ENCODE measurements at places on chromosomes 2 and 18.

DNA sequence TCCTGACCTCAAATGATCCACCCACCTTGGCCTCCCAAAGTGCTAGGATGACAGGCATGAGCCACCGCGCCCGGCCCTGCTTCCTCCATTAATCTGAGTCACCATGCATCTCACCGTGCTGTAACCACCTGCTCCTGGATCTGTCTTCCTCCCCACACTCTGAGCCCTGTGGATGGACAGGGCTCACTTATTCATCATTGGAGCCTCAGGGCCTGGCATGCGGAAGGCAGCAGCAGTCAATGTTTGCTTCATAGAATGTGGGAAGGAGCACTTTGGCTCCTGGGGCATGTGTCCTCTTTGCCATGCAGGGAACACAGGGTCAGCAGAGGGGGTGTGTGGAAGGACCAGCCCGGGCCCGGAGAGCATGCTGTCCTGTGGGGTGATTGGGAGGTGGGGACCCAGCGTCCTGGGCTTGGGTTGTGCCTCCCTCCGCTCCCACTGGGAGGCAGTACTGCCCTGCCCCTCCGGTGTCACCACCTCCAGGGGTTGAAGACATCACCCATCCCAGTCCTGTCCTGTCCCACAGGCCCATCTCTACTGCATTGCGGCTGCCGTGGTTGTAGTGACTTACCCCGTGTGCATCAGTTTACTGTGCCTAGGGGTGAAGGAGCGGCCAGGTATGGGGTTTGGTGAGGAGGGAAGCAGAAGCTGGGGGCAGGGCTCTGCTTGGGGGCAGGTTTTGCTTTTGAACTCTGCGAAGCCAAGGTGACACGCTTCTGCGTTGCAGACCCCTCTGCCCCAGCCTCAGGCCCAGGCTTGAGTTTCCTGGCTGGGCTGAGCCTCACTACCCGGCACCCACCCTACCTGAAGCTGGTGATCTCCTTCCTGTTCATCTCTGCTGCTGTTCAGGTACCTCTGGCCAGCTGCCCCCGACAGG is 11.5 kb downstream of the MFSD2B start:
- DNase-seq = no peak

DNA sequence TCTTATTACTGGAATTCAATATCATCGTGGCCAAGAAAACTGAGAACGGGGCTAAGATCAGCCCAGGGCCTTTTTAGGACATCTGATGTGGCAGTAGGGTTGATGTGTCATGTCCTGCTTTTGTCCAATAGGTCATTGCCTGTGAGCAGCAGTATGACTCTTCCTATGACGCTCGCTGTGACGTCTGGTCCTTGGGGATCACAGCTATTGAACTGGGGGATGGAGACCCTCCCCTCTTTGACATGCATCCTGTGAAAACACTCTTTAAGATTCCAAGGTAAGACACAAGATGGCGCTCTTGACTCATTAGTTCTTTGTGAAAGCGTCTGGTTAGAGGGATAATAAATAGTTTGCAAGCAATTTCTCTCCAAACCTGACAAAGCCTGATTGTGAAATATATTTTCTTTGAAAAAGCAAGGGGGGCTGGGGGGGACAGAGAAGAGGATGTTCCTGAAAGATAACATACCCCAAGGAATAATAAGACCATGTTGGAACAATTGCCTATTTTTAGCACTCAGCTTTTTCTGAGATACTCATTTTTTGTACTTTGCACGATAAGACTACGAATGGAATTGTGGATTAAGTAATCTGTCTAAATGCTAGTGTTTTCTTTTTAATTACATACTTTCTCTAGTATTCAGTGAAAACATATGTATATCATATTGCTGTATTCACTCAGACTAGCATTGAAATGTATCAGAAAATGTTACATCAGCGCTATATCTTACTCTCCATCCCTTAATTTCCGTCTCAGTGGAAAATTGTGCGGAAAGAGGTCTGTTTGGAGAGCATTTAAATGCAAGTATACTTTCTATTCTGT is 58.1 kb downstream of the MYO3B start:
- no peak for DNase-seq

- DNase-seq = no peak
Observed at GRCh38 chr2:113703386-113704299, 52.8 kb downstream of the SLC35F5 start.

GRCh38 chr2:42052702-42053481 is 5.1 kb downstream of the PKDCC start:
- no peak for DNase-seq

DNA sequence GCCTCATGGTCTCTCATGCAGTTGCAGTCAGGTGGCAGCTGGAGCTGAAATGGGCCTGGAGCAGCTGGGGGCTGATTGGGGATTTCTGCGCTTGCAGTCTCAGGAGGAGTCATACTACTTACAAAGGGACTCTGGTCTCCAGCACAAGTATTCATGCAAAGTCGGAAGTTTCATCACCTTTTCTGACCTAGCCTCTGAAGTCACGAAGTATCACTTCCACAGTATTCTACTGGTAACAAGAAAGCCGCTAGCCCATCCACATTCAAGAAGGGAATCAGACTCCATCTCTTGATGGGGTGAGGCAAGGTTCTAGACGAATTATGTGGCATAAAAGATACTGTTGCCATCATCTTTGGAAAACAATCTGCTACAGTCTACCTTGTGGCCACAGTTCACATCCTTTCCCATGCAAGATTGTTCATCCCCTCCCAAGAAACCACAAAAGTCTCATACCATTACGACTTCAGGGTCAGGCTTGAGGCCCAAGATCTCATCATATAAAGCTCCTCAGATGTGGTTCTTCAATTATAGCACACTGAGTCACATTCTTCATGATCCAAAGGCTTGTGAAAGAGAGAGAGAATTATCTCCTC is 95.3 kb downstream of the SMC6 start:
- no peak for DNase-seq

GRCh38 chr2:121219866-121220265 is 65.1 kb downstream of the TFCP2L1 start:
- DNase-seq = no peak

DNA sequence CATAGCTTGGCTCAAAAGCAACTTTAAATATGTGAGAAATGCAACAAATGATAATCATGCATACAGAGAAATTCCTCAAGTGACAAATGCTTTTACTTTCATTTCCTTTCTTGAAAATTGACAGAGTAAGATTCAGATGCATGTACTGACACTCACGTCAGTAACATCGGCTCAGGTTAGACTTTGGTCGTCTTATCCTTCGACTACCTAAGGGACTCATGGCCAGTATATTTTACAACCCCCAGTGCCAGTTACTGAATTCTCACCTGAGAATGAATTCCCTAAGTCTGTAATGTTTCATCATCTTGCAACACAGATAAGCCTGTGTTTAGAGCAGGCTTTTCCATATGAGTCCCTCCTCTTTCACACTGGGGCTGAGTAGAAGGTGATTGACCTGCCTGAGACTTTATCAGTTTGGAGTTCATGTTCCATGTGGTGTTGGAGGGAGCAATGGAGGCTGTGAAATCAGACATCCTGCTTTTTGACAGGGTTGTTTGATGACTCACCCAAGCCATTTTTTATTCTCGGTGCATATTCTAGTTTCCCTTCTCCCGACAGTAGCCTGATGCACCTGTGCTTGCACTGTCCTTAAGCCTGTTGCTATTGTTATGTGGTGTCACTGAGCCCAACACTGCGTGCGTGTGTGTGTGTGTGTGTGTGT is 30.5 kb upstream of the ATP8B1 start:
- DNase-seq = no peak

DNA sequence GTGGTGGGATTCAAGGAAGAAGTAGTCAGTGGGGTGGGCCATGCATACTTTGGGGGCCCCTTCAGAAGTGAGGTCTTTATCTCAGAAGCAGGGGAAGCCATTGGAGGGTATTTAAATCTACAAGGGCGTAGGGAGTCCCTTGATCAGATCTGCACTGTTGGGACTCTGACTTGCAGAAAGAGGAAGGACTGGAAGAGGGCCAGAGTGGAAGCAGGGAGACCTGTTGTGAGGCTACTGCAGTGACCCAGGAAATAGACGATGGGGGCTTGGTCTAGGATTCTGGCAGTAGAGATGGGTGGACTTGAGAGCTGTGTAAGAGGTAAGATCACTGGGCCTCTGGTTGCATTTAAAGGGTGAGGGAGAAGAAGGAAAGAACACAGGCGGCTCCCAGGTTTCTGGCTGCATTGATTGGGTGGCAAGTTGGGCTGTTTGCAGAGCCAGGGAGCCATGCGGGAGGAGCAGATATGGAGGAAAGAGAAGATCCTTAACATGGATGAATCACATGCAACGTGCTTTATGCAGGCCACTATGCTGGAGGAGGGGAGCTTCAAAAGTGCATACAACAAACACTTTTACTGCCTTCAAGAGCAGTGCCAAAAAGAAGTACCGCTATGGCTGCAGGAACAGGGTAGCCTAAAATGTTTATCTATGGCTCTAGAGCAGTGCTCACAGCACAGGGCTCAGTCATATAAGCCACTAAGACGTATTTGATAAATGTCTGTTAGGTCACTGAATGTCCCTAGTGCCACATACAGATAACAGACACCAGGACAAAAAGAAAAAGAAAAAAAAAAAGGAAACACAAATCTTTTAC is 2.3 kb downstream of the SFXN5 start:
- no peak for DNase-seq

- DNase-seq = no peak
Observed at GRCh38 chr2:232741294-232741693, 35.1 kb downstream of the KCNJ13 start.

- DNase-seq = no peak
Observed at GRCh38 chr2:33015421-33016142, 68.8 kb downstream of the LTBP1 start.

DNA sequence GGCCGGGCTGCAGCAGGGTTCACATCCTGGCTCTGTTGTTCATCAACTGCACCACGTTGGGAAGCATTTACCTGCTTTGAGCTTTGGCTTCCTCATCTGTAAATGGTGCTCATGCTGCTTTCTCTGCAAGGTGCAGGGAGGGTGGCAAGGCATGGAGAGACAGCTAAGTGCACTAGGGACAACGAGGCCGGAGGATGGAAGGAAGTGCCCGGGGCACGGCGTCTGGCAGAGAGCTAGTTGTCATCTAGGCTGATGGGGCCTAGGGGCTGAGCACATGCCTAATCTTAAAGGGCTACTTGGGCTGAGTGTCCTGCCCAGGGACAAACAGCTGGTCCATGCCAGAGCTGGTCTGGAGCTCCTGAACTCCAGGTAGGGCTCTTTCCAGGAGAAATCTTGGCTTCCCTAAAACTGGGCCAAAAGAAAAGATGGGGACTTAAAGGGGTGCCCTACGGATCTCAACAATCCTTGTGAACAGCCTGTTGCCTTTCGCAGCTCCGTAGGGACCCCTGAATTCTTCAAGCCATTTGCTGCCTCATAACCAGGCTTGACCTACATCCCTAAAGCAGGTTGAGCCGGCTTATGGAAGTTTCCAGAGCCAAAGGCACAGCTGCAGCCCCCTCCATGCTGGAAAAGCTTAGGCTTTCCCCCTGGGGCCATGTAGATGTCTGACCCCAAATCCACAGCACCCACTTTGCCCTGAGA is 130.8 kb downstream of the SMAD7 start:
- no peak for DNase-seq

- DNase-seq = peak; percentile 58
Observed at GRCh38 chr2:30706534-30707303, 100.5 kb downstream of the CAPN13 start.

DNA sequence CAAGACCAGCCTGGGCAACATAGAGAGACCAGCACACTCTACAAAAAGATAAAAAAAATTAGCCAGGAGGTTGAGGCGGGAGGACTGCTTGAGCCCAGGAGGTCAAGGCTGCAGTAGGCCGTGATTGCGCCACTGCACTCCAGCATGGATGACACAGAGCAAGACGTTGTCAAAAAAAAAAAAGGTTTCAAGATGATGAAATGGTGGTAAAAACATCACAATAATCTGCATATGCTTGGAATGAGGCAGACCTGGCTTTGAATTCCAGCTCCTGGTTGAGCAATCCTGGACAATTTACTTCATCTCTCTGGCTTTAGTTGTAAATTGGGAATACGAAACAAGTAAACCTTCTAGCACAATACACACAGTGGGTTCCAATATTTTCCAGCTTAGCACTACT is 24.1 kb downstream of the USP40 start:
- no peak for DNase-seq

DNA sequence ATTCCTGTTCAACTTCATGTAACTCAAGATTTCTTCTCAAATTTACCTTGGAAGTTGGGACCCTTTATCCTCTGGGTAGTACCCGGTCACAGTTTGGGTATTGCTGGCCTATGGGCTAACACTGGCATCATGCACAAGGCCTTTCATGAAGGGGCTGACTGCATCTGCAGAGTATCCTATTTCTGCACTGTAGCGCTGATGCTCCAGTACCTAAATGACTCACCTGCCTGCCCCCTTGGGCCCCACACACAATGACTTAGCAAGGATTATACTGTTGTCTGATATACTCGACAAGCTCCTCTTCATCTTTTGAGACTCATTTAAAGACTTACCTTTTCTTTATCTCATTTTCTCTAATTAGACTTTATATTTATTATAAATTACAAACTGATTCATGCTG is 39.9 kb downstream of the DNAH6 start:
- no peak for DNase-seq

DNA sequence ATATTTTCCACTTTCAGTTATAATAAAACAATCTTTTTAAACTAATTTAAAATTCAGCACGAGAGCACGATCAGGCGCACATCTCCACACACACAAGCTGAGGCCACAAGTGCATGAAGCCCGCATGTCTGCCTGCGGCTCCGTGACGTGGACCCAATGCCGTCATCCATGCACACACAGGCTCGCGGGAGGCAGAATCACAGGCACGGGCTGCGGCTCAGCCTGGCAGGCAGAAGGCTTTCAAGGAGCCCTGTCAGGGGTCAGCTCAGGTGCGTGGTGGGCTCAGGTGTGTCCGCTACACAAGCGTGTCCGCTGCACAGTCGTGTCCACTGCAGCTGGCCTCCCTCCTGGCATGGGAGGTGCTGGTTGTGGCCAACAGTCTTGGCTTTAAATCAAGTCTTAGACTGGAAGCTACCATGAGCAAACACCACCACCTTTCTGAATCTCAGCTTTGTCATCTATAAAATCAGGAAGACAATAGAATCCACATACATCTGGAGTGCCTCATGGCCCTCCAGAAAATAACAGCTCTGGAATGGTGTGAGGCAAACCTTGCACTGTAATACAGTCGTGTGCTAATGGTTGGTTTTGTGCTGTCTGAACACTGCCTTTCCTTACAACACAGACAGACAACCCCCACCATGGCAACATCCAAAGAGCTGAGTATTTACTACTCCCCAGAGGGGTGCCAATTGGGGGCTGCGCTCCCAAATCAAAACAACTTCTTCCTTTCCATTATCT is 210.1 kb downstream of the NDUFA10 start:
- DNase-seq = no peak

GRCh38 chr2:36441816-36442215 is 86.2 kb downstream of the CRIM1 start:
- no peak for DNase-seq

DNA sequence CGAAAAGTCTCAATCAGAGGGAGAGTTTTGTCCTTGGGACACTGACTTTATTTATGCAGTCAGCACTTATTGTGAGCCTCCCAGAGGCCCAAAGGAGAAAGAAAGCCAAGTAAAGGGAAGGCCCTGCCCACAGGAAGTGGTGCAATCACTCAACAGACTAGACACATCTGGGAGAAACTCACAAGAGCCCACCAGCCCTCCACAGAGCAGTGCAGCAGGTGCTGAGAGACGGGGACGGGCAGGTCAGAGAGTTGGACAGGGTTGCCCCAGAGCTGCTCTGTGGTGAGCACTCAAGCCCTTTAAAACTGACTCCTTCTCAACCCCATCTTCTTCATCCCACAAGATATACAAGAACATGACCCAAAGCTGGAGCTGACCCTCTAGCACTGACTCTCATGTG is 96.0 kb downstream of the TFCP2L1 start:
- no peak for DNase-seq

- no peak for DNase-seq
Observed at GRCh38 chr18:34929336-34929780, 111.9 kb upstream of the MAPRE2 start.

Measured in activated T-helper 9 cell treated with anti-CD3 and anti-CD28 coated beads, Interleukin-2, amount 50 U/mL, for 16 hours (primary cell).